ENCODE measurements at places on chromosomes 1 and 21.
A peak's percentile ranks its signal among the peaks of the same experiment; 100 is the strongest.

GRCh38 chr1:37677808-37678207, 14.5 kb upstream of the CDCA8 start:
- DNase-seq: no peak

DNA sequence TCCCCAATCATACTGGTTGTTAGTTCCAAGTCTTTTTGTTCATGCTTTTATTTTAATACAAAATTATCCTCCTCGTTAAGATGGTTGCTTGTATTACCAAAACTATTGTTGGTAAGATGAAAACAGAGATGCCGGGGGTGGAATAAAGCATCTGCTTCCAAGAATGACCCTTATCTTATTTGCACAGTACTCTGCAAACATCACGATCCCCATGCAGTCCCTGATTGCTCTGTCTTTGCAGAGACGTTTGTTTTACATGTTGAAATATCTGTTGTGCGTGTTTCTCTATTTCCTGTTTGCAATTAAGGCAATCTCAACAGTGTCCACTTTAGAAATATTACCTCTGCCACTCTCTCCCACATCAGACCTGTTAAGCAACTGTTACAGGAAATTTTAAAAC, 141.3 kb upstream of the NCAM2 start:
- DNase-seq: no peak

GRCh38 chr1:155226188-155226909, 17.9 kb downstream of the MTX1 start:
- peak; percentile 71 for DNase-seq

- DNase-seq: no peak
These were observed 70.1 kb upstream of the EFHD2 start for GRCh38 chr1:15339570-15339969.

- DNase-seq: no peak
These were observed 77.1 kb downstream of the TOMM20 start for GRCh38 chr1:235051521-235051920.

GRCh38 chr1:65109487-65109886, 38.5 kb upstream of the AK4 start:
- no peak for DNase-seq

GRCh38 chr1:24963099-24963872, 33.2 kb upstream of the RUNX3 start:
- no peak for DNase-seq

GRCh38 chr1:160453443-160453842, 53.1 kb downstream of the VANGL2 start:
- DNase-seq: no peak

DNA sequence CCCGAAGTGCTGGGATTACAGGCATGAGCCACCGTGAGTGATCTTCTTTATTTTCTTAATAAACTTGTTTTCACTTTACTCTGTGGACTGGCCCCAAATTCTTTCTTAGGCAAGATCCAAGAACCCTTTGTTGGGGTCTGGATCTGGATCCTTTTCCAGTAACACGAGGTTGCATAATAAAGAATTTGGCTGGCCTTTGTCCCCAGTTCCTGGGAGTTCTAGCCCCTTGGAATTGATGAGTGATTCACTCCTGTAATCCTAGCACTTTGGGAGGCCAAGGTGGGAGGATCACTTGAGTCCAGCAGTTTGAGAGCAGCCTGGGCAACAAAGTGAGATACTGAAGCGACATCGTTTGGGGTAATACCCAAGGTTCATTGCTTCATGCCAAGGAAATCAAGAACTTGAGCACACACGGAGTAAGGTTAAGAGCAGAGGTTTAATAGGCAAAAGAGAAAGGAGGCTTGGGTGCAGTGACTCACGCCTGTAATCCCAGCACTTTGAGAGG, 2.2 kb upstream of the TOMM20 start:
- DNase-seq: no peak

DNA sequence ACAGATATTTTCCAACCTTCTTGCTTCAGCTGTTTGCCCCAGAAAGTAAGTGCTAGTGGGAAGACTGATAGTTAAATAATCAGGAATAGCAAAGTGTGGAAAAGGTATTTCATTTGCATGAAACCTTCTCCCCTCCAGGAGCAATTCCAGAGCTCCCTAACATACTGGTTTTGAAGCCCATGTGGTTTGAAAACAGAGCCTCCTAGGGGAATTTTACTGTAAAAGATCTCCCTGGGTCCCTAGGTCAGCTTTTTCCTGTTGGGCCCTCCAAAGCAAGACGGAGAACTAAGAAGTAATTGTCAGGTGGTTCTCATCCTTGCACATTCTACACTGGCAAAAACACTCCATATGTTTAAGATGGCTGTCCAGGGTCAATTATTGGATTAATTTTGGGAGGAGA, 218.7 kb upstream of the FOXD3 start:
- no peak for DNase-seq

- DNase-seq: peak; percentile 85
These were observed 239.1 kb upstream of the SGIP1 start for GRCh38 chr1:66294707-66295370.

DNA sequence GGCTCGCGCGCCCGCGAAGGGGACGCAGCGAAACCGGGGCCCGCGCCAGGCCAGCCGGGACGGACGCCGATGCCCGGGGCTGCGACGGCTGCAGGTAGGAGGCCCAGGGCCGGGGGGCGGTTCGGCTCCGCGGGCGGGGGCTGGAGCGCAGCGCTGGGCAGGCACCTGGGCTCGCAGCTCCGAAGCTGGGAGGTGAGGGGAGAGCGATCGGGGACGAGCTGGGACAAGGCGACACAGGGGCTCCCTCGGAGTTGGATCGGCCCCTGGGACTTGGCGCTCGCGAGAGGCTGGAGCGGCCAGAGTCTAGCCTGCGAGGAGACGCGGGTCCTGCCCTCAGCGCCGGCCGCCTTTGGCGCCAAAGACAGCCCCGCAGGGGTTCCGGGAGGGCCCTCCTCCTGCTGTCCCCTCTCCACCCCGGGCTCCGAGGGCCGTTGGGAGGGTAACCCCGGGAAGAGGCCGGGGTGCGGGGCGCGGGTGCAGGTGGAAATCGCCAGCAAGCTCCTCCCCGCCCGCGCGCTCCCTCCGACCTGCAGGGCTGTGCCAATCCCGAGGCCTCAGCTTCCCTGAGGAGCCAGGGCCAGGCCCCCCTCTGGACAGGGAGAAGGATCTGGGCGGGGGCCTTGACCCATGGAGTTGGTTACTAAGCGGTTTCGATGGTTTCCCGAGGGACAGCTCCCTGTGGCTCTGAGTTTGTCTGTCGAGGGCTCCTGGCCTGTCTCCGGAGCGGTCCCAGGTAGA, 401 bp downstream of the TP73 start:
- no peak for DNase-seq

- no peak for DNase-seq
These were observed 27.0 kb upstream of the NPL start for GRCh38 chr1:182762536-182762935.

DNA sequence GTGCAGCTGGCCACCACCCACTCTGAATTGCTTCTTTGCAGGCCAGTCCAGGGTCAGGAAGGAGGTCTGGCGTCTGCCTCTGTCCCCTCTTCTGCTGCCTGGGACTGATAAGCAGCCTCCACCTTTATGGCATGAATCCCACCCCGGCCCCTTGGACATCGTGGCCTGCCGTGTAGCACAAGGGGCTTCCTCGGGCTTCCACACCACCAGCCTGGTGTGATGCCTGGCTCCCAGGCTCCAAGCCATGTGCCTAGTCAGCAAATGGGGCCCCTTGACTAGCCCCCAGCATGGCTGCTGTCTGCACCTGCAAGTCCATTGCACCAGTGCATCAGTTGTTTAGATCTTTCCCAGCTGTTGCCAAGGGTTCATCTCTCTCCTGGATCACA, 9.9 kb upstream of the ARF1 start:
- no peak for DNase-seq

- no peak for DNase-seq
These were observed 225.7 kb upstream of the AJAP1 start for GRCh38 chr1:4428711-4429110.

DNA sequence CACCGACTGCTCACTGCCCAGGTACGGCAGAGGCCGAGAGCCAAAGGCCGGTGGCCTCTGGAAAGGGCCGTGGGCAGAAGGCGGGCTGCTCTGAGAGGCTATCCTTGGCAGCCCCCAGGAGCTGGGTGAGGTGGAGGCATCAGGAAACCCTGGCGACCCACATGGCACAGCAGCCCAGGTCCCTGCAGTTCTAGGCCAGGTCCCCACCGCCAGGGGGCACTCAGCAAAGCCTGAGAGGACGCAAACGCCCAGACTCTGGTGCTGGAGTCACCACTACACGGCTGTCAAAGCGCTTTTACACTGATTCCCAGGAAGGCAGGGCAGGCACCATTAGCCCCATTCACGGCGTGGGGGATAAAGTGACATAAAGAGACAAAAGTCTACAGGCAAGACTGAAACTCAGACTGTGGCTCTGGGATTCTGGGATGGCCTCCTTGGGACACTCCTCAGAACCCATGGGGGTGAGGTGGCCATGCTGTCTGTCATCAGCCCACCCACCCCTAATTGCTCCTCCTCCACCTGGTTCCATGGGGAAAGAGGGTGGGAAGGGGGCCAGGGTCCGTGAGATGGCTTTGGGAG, 4.9 kb downstream of the PLEKHG5 start:
- DNase-seq: peak; percentile 97

DNA sequence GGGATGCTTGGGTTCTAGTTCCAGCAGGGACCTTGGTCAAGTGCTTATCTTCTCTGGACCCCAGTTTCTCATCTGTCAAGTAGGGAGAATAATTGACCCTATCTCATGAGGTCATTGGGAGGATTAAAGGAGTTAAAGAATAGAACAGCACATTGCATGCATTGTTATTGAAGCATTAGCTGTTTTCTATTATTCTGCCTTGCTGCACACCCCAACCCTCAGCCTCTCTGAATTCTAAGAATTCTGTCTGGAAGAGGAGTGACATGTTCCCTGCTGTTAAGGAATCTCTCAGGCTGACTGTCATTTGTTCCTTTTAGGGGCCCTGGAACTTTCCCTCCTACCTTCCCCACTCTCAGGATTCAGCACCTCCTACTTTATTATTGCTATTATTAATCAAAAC, 73.9 kb downstream of the NENF start:
- no peak for DNase-seq

- DNase-seq: no peak
These were observed 7.9 kb upstream of the ADORA3 start for GRCh38 chr1:111511370-111511769.

- DNase-seq: peak; percentile 87
These were observed 273.1 kb upstream of the SNX7 start for GRCh38 chr1:98388441-98388840.

- DNase-seq: no peak
These were observed 14.2 kb upstream of the AMIGO1 start for GRCh38 chr1:109523706-109524105.

GRCh38 chr1:27522432-27523336, 32.7 kb upstream of the WASF2 start:
- DNase-seq: peak; percentile 35

DNA sequence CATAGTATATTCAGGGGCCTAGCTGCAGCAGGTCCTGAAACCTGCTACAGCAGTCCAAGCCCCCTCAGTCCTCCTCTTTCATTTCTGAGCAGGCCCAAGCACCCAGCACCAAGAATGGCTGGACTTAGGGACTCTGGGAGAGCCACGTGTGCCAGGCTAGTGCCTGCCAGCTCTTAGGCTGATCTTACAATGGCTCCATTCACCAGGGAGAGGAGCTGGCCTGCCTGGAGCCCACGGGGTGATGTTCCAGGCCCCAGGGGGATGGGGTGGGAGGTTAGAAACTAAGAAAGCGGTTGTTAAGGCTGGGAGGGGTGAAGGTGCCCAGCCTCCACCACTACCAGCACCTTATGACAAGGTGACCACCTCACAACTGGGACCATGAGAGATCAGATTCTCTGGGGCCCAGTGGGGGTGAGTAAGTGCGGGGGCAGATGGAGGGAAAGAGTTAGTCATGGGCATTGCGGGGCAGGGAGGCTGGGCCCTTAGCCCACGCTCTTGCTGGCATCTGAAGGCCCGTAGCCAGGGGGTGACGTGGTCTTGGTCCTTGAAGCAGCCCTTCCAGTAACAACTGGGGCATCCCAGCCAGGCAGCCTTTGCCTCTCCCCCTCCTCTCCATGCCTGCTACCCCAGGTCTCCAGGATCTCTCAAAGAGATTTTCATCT, 30.3 kb upstream of the CLIC4 start:
- no peak for DNase-seq

DNA sequence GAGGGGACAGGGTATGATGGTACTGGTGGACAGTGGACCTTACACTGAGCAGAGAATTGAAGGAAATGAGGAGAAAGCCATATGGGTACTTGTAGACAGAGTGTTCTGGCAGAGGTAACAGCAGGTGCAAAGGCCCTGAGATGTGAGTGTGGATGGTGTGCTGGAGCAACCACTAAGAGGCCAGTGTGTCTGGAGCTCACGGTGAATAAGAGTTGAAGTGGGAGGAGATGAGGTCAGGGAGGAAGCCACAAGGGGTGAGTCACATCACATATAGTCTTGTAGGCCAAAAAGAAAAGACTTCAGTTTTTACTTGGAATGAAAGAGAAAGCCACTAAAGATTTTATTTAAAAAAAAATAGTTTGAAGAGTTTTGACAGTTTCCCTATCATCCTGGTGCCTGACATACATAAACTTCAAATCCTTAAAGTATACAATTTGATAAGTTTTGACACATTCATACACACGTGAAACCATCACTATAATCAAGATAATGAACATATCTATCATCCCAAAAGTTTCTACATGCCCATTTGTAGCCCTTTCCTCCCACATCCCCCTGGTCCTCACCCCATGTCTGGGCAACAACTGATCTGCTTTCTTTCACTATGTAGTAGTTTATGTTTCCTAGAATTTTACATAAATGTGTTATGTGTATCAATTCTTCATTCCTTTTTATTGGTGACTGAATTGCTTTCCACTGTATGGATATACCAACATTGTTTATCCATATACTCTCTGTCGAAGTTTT, 148.4 kb downstream of the GPATCH2 start:
- DNase-seq: peak; percentile 88

GRCh38 chr1:29441916-29442668, 205.8 kb downstream of the PTPRU start:
- DNase-seq: no peak

GRCh38 chr1:181083842-181084605, 4.5 kb upstream of the IER5 start:
- peak; percentile 48 for DNase-seq

GRCh38 chr1:39104158-39105060, 78.3 kb downstream of the NDUFS5 start:
- DNase-seq: peak; percentile 35

- no peak for DNase-seq
These were observed 178.4 kb upstream of the CXADR start for GRCh38 chr21:17334484-17334883.

DNA sequence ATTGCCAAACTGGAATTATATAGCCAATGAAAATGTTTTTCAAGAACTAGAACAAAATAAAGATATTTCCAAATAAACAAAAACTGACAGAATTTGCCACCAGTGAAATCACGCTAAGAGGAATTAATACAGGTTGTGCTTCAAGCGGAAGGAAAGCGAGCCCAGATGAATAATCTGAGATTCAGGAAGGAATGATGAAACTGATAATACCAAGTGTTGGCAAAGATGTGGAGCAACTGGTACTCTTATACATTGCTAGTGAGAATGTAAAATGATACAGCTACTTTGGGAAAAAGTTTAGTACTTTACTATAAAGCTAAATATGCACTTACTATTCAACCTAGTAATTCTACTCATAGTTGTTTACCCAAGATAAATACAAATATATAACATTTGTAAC, 30.8 kb upstream of the GUCA2B start:
- no peak for DNase-seq

All from PC-3 (cell line).